ENCODE measurements at places on chromosomes 6 and 20.

- DNase-seq = peak; percentile 32
Observed at GRCh38 chr6:160082627-160083026, 39.0 kb upstream of the SLC22A1 start.

DNA sequence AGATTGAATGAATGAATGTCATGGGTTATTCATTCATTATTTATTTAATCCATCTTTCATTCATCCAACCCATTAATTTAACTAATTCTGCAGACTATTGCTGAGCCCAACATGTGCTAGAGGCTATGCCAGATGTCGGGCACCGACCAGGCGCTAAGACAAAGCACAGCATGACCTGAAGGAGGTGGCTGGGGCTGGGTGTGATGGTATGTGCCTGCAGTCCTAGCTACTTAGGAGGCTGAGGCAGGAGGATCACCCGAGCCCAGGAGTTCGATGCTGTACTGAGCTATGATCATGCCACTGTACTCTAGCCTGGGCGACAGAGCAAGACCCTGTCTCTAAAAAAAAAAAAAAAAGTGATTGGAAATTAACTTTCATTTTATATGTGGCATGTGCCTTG lies 5.7 kb upstream of the SLC22A7 start:
- DNase-seq = no peak

- DNase-seq = no peak
Observed at GRCh38 chr20:15297059-15297875, 959.9 kb upstream of the FLRT3 start.

DNA sequence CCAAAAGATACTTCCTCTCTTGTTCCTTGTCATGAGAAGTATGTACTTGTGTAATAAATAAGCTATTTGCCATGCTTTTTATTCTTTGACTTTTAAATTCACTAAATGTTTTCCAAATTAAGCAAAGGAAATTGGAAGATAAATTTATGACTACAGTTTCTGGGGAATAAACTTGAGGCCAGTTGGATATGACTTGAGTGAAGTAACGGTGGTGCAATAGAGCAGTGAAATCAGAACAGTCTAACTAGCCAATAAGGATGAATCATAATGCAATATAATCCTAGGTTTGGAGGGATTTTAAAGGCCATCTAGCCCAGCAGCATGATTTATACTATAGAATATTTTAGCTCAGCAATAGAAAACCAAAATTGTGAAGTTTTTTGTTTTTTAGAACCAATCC lies 183.8 kb upstream of the TCF21 start:
- DNase-seq = no peak

DNA sequence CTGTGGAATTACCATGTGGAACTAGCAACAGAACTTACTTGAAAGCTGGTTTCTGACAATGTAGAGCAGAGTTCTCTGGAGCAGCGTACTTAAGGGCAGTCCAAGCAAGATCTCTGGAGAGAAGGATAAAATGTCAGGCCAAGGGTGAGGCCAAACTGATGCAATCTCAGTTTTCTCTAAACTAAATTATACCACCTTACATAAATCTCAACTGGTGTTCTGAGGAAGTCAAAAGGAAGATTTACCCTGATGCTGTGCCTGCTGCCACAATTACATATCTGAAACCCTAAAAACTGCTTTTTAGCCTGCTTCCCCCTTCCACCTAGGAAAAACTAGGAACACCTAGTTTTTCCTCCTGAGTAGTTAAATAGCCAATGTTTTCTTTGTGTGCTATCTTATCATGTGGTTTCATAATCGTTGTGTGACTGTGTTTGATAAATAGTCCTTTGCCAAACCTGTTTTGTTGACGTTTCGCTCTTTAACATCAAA lies 28.1 kb downstream of the NCOA7 start:
- no peak for DNase-seq

DNA sequence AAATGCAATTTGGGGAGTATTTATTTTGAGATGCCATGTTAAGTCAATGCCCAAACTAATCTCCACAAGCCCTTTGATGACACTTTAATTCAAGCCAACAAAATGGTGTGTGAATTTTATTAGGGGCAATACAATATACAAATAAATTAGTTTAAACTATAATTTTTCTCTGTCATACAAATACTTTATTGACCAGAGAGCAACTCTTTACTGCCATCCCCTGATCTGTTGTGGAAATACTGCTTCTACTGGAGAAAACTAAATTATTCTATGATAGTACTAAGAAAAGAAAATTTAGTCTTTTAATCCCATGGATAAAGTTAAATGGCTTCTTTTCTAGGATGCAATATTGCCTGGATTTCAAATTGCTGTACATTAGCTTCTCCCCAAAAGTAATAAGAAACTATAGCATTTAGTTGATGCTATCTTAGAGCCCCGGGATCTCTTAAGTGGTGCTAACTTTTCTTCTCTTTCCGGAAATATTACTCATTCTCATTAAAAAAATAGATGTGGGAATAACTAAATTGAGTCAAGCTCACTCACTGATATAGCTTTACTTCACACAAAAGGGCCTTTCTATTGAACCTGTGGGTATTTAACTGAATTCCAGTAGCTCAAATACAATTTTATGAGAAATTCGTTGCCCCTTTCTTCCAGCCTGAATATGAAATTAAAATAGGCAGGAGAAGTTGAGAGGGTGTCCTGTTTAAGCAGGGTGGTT lies 49.2 kb downstream of the SMPDL3A start:
- DNase-seq = peak; percentile 17

- DNase-seq = peak; percentile 33
Observed at GRCh38 chr6:166417285-166417691, 34.5 kb upstream of the MPC1 start.

DNA sequence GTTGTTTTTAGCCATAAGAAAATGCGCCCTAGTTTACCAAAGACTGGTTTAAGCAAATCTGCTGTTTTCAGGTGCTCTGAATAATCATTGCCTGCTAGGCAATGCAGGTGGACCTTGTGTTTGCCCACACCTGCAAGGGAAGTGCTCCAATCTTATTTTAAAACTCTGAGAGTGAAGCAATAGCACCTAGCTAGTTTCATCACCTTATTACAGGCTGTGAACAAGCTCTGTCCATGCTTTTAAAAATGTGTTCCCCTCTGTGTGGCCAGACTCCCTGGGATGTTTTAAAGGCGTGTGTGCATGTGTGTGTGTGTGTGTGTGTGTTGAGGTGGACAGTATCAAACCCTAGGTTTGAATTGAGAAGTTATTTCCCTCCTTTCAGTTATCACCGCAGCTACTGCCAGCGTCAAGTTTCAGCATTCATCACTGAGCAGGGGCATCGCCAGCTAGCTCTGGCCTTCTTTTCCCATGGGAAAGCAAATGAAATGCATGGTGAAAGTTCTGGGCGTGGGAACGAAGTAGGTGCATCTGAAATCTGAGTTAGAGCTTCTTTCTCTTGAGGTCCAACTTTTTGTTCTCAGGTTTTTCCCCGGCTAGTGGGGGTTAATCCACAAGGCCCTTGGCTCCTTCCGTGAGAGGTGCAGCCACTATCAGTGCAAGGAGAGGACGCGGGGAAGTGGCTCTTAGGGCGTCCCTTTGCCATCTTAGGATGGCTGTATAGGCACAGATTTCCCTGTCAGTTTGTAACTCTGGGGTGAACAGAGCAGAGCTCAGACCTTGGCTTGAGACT lies 30.8 kb downstream of the DUSP22 start:
- no peak for DNase-seq

DNA sequence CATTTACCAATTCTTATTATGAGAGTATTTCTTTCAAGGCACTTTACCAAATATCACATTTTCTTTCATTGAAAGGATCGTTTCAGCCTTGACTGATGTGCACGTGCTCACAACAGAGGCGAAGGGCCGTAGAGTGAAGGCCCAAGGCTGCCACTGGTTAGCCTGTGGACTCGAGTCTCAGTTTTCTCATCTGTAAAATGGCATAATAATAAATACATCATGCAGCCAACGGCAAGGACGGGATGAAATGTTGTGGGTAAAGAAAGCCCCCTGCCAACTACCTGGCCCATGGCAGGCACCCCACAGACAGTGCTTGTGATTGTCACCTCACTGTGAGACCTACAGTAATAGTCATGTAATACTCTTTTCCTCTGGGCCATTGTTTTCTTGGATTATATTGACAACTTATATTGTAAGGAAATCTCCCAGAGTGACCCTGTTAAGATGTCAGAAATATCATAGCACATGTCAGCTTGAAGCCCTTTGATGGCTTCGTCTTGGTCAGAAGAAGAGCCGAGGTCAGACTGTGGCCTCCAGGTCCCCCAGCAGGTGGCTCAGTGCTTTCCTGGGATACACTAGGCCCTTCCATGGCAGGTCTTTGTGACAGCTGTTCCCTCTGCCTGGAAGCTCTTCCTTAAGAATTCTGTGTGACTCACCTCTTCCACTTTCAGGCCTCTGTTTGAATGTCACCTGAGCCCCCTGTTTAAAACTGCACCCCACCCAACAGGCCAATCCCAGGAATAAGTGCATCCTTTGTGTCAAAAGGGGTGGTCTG lies 36.3 kb downstream of the FAM50B start:
- peak; percentile 52 for DNase-seq

DNA sequence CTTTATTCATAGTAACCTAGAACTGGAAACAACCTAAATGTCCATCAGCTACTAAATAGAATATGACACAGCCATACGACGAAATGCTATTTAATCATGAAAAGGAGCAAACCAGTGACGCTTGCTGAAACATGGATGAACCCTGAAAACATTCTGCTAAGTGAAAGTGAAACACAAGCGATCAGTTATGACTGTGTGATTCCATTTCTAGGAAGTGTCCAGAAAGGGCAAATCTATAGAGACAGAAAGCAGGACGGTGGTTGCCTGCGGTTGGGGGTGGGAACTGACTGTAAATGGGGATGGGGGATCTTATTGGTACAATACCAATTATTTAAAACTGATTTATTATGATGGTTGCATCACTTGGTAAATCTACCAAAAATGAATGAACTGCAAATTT lies 126.8 kb downstream of the IPCEF1 start:
- DNase-seq = no peak

- no peak for DNase-seq
Observed at GRCh38 chr6:81772741-81773140, 20.3 kb upstream of the TENT5A start.

- no peak for DNase-seq
Observed at GRCh38 chr20:32959351-32960221, 44.6 kb downstream of the SUN5 start.

DNA sequence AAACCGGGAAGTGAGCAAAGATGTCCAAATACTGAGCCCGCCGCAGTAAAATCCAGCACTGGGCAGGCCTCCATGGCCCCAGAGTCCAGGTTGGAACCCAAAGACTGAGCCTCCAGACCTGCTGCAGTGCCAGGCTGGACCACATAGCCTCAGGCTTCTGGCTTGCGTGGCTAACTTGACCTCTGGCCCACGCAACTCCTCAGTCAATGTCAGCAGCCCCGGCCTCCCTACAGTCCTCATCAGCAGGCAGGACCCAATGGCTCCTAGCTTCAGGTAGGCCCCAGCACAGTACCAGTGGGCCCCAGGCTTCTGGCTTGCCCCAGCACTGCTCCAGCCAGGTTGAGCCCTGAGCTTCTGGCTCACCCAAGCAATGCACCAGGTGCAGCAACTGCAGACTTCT lies 245.1 kb upstream of the AFDN start:
- no peak for DNase-seq

DNA sequence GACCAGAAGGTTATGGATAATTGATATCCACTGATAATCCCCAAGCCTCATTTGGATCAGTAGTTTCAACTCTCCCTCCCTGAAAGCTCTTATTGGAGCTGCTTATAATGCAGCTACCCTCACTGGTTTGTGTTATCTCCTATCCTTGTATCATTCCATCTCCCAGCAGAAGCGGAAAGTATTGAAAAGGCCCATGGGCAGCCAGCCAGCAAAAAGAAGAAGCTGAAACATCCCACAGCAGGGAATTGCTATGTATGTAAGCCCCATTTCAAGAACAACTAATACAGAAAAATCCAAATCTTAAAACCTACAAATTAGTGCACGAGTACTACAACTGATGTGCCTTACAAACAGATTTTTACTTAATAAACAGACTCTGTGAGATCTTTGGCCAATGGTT lies 269.0 kb upstream of the ECI2 start:
- DNase-seq = no peak

GRCh38 chr20:37114012-37114411 lies 18.2 kb upstream of the RBL1 start:
- DNase-seq = no peak

DNA sequence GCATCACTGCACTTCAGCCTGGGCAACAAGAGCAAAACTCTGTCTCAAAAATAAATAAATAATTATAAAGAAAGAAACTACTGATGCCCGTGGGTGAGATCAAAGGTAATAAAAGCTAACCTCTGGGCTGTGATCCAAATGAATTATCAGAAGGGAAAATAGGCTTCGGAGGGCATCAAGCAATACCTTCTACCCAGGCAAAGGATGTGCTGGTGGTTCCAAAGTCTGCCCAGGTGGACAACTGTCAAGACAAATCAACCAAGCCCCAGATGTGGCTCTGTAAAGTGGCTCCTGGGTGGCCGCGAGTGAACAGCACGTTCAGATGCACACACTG lies 95.6 kb downstream of the SCML4 start:
- no peak for DNase-seq

DNA sequence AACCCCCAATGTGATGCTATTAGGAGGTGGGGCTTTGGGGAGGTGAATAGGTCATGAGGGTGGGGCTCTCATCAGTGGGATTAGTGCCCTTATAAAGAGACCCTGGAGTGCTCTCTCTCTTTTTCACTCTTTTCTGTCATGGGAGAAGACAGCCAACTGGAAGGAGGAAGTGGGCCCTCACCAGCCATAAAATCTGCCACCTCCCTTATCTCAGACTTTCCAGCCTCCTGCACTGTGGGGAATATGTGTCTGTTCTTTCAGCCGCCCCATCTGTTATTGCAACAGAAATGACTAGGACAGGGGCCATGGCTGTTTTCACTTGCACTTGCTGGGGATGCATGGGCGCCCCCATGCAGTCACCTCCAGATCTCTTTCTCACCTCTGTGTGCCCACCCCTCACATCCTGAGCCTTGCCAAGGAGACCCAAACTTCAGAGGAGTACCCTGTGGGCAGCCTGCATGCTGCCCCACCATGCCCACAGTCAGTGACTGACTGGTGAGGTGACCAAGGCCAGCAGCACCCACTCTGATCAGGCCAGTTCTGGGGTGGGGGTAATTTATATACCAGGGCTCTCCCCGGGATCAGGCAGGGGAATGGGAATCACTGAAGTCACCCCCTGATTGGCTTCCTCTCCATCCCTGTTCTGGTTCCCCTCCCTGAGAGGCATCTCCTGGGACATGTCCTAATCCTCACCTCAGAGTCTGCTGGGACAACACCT lies 118.4 kb downstream of the ANKRD60 start:
- DNase-seq = no peak

DNA sequence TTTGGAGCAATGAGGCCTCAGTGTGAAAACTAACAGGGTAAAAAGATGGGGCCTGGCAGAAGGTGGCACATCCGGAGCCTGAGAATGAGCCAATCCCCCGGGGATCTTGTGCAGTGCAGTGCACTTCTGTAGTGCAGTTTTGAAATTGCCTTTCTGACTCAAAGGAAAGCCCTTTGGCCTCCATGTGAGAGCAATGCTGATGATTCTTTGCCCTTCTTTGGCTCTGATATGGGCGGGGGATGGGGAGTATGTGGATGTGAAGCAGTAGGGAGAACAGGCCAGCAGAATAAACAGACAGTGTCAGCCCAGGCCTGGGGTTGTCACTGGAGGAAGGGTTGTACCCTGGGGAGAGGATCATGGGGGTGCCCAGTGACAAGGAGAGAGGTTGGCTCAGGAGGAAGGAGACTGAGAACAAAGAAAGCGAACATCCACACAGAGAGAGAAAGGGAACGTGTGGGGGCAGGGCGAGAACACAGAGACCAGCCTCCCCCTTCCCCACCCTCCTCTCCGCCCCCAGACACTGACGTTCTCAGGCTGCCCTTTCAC lies 351.2 kb downstream of the CDC5L start:
- DNase-seq = no peak

GRCh38 chr6:53244958-53245357 lies 96.3 kb upstream of the GCM1 start:
- DNase-seq = no peak

GRCh38 chr20:40497899-40498691 lies 190.9 kb downstream of the MAFB start:
- DNase-seq = no peak

Data from NCI-H524 (cell line).